ENCODE measurements at places on chromosomes 12 and 14.
A peak's percentile ranks its signal among the peaks of the same experiment; 100 is the strongest.

GRCh38 chr12:108477055-108477880, 37.8 kb upstream of the FICD start:
- no peak for DNase-seq

DNA sequence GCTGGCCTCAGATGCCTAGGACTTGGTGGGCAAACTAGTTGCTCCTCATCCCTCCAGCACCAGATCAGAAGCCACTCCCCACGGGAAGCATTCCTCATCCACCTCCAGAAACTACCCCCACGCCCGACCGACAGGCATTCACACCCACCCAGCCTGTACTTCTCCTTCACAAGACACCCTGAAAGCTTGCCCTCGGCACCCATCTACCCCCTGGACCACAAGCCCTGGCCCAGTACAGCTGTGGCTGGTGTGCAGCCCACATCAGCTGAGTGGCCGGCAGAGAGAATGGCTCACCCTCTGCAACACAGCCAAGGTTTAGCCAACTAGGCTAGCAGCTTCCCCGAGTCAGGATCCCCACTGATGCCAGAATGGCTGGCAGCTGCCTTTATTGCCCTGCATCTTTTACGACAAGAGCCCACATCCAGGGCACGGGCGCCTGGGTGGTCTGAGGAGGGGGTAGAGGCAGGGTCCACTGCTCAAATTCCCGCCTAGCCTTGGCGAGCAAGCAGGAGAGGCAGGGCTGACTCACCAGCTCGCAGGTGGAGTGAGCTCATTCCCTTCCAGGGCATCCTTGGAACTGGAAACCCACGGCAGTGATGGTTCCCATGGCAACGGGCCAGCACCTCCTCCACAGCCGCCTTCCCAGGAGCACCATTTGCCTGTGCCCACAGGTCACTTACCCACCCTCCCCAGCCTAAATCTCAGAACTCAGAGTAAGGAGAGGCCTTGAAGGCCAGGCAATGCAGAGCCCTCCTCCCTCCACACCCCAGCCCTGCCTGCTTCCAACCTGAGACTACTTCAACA, 17.1 kb downstream of the ACTN1 start:
- no peak for DNase-seq

DNA sequence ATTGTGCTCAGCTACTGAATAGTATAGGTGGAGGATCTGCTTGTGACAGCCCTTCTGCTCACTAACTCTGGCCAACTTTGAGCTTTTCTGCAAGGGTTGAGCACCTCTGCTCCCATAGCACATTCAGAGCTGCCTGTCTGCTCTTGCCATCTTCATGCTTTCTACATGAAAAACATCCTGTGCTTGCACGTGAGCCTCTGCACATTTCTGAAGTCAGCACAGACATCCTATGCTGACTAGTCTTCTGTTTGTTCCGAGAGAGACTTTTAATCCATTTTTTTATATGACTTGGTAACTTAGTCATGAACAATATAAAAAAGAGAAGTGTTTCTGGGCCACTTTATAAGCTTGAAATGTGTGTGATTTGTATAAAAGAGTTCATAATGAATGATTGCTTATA, 969.3 kb downstream of the TMTC2 start:
- DNase-seq = no peak

DNA sequence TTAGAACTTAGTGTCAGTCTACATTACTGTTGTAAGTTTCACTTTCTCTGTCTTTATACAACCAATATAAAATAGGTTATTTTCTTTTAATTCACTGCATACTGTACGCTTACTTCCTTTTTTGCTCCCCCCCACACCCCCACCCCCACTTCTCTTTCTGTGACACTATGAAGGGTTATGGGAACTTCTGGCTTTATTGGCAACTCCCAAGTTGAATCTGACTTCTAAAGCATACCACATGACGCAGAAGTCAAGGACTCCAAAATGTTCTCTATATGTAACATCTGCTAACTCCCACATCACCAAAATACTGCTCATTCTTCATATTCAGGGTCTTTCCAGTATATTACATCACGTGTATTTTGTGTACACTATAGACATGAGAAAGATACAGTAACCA, 81.2 kb upstream of the ATXN7L3B start:
- DNase-seq = no peak

DNA sequence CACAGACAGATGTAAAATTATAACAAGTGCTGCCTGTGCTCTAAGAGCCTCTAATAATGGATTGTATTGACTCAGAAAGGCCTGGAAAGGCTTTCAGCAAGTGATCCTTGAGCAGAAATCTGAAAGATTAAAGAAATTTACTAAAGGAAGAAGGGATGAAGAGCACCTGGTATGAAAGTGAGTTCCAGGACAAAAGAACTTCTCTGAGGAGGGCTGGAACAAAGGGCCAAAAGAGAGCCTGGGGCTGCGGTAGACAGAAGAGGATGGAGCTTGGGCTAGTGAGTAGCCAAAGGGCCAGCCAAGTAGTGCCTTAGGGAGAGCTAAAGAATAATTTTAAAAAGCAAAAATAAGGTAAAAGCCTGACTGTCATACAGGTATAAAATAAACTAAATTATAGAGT, 44.0 kb downstream of the BCAT1 start:
- DNase-seq = no peak

- DNase-seq = no peak
These were observed 73.9 kb upstream of the TBX5 start for GRCh38 chr12:114479831-114480230.

GRCh38 chr14:63214417-63215196, 10.4 kb downstream of the RHOJ start:
- no peak for DNase-seq

GRCh38 chr12:12488823-12489550, 73.7 kb downstream of the DUSP16 start:
- no peak for DNase-seq

GRCh38 chr14:66037361-66037760, 448.8 kb upstream of the CCDC196 start:
- DNase-seq = no peak

- peak; percentile 20 for DNase-seq
These were observed 22.3 kb downstream of the SNW1 start for GRCh38 chr14:77738559-77739250.

DNA sequence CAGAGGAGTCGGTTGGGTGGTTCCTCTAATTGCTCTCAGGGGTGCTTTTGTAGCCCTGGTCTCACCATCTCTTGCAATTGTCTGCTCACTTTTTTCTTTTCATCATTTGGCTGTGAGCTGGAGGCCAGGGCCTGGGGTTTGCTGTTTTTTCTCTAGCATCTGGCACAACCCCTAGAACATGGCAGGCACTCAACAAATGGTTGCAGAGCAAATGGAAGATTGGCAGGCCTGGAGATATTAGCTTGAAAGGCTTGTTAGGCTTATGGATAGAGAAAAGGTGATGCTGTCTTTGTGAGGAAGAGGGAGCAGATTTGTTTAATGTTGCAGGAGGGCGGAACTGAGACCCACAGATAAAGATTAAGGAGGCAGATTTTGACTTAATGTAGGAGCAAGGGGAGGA, 47.0 kb downstream of the GALNT8 start:
- DNase-seq = no peak

DNA sequence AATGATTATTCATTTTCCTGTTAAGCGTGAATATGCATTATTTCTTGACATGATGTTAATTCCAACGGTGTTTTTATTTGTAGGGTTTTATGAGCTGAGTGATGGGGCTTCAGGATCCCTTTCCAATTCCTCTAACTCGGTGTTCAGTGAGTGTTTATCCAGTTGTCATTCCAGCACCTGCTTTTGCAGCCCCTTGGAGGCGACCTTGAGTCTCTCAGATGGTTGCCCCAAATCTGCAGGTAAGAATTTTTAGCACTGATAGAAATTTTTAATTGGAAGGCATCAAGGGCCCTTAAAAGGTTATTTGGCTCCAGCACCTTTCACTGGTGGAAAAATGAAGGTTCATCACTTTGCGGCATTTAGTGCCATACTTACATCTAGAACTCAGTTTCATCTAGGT, 3.7 kb downstream of the DACT1 start:
- DNase-seq = no peak

GRCh38 chr12:96698965-96699364, 208.1 kb upstream of the NEDD1 start:
- DNase-seq = no peak

GRCh38 chr12:59429766-59430165, 166.1 kb upstream of the SLC16A7 start:
- no peak for DNase-seq

GRCh38 chr12:22899184-22899583, 274.2 kb downstream of the ETNK1 start:
- DNase-seq = no peak

- DNase-seq = no peak
These were observed 64.2 kb downstream of the CLMN start for GRCh38 chr14:95255487-95255886.

DNA sequence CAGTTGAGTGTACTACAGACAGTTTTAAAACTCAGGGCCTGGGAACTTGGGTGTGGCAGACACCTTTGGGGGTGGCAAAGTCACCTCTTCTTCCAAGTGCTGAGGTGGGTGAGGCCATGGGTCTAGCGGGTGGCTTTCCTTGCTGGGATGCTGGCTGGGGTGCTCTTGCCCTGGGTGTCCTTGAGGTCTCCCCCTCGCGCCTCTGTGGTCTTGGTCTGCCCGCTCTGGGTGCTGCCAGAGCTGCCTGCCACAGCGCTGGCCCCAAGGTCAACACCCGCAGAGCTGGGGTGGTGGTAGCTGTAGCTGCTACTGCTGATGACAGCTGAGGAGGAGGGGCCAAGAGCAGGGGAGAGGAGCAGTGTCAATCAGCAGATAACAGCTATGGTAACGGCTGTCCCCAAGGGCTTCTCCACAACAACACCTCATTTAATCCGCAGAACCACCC, 6.8 kb downstream of the KRT74 start:
- DNase-seq = no peak

DNA sequence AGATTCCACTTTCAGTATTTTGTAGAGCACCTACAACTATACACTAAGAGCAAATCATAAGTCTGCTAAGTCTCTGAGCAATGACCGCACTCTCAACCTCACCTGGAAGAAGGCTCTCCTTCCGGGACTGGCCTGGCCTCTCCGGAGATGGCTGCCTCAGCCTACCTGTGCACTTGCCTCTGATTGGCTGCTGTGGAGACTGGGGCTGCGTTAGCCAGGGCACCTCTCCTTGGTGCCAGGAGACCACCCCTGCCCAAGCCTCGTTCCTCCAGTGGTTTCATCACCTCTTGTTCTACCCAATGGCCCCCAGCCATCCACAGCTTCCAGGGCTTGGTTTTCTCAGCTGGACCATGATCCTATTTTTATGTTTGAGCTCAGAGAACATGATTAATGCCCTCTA, 64.7 kb upstream of the JDP2 start:
- no peak for DNase-seq

All from GM04504 (cell line).